ENCODE measurements at places on chromosomes 16 and 17.

- no peak for DNase-seq
Measured at GRCh38 chr16:68370581-68371275, 59.9 kb downstream of the PRMT7 start.

- no peak for DNase-seq
Measured at GRCh38 chr16:55530316-55530856, 21.5 kb downstream of the LPCAT2 start.

GRCh38 chr16:74511961-74512360 lies 90.7 kb upstream of the CLEC18B start:
- no peak for DNase-seq

DNA sequence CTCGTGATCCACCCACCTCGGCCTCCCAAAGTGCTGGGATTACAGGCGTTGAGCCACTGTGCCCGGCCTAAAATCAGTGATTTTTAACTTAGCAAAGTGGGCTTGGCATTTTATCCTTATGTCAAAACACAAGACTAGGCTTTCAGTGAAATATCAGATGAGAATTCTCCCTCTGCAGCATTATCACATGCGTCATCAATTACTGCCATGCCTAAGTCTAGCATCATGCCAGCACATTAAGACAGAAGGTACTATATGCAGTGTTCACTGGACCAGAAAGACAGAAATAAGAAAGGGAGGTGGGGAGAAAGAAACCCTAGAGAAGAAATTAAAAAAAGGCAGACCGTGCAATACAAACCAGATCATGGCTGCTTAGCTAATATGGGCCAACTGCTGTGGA lies 29.8 kb downstream of the GPATCH8 start:
- DNase-seq: no peak

GRCh38 chr17:31467502-31468256 lies 76.2 kb downstream of the RAB11FIP4 start:
- no peak for DNase-seq

DNA sequence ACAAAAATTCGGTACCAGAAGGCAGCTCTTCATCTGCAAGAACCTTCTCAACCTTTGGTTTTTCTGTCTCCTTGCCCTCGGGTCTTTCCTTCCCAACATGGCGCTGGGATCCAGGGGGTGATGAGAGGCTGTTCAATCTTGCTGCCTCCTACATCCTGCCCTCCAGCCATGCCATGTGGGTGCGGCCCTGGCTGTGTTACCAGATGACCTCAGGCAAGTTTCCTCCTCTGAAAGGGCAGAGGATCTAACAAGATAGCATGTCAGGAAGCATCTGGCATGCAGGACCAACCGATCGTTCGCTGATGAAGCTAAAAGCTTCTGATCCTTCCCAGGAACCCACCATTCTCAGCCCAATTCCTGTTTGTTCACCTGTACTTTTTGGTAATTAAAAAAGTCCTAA lies 36.8 kb upstream of the BCAR1 start:
- no peak for DNase-seq

DNA sequence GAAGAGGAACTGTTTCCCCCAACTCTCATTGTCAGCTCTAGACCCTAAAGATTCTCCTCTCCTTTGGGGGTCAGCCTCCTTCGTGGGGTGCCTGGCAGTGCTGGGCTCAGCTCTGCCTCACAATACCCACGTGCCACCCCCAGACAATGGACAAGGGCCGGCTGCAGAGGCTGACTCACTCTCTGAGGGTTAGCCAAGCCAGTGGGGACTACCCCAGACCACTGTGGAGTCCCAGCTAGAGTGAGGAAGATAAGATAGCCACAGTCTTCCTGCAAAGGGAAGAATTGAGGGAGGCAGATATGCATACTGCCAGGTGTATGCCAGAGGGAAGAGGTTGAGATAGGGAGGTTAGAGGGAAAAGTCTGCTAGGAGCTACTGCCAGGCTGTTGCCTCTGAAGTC lies 13.5 kb upstream of the MTMR4 start:
- no peak for DNase-seq

DNA sequence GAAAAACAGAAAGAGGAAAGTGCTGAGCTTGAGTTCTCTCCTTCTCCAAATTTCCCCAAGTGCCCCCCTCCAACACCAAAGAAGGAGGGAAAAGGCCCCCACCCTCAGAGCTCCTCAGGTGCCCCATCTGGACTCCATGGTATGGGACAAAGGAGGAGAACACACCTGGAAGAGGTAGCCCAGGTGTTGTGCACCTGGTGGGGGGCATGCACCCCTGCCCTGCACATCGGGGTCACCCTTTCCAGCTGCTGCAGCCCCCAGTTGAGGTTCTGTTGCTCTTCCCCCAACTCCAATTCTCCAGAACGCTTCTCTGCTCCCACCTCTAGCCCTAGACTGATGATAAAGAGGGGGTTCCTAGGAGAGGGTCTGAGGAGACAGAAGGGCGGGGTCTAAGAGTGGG lies 3.0 kb upstream of the COL1A1 start:
- no peak for DNase-seq

DNA sequence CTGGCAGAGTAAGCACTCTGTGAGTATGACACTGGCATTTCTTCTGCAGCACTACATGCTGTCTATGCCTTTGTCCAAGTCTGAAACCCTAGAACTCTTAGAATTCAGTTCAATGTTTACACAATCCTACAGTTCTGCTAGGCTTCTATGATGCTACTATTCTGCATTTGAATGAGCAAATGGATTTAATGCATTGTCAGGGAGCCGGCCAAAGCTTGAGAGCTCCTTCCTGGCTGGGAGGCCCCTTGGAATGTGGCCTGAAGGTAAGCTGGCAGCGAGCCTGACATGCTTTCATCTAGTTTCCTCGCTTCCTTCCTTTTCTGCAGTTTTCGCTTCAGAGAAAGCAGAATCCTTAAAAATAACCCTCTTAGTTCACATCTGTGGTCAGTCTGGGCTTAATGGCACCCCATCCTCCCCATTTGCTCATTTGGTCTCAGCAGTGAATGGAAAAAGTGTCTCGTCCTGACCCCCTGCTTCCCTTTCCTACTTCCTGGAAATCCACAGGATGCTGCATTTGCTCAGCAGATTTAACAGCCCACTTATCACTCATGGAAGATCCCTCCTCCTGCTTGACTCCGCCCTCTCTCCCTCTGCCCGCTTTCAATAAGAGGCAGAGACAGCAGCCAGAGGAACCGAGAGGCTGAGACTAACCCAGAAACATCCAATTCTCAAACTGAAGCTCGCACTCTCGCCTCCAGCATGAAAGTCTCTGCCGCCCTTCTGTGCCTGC lies at the start of gene CCL2:
CCL2 (plus strand) TSS at position 635 of the 730 bp plus-strand sequence; CDS start at position 700, 65 bp downstream.
- DNase-seq: no peak

DNA sequence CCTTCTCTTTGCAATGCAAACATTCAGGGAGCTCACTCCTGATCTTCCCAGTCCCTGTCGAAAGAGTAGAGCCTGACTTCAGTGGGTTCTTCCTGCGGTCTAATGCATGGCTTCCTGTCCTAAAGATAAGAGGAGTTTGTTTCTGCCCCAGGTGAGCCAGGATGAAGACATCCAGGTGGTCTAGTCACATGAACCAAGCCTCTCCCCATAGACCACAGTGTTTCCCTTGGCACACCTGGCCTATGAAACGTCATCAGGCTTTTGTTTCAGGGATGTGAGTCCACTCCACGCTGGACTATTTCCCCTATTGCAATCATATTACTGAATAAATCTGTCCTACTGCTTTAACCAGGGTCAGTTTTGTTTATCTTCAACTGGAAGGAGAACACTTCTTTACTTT lies 21.1 kb downstream of the CES1 start:
- no peak for DNase-seq

GRCh38 chr16:64278196-64278595 lies 843.7 kb downstream of the CDH11 start:
- no peak for DNase-seq

GRCh38 chr17:77901481-77901880 lies 57.0 kb upstream of the TNRC6C start:
- DNase-seq: no peak

GRCh38 chr17:4850246-4850645 lies 17.1 kb downstream of the MINK1 start:
- DNase-seq: no peak

DNA sequence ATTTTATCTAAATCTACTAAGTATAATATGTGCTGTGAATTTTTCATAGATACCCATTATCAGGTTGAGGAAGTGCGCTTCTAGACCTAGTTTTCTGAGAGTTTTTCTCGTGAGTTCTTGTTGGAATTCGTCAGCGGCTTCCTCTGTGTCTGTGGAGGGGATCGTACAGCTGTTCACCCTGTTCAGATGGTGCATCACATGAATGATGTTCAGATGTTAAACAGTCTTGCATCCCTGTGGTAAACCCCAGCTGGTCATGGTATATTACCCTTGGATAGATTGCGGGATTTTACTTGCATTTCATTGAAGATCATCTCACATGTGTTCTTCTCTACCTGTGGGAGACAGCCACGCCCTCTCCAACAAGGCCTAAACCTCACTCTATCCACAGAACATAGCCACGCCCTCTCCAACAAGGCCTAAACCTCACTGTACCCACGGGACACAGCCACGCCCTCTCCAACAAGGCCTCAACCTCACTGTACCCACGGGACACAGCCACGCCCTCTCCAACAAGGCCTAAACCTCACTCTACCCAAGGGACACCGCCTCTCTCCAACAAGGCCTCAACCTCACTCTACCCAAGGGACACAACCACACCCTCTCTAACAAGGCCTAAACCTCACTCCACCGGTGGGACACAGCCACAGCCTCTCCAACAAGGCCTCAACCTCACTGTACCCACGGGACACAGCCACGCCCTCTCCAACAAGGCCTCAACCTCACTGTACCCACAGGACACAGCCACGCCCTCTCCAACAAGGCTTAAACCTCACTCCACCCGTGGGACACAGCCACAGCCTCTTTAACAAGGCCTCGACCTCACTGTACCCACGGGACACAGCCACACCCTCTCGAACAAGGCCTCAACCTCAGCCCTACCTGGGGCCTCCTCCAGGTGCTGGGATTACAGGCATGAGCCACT lies 180.2 kb upstream of the CHMP6 start:
- DNase-seq: no peak

DNA sequence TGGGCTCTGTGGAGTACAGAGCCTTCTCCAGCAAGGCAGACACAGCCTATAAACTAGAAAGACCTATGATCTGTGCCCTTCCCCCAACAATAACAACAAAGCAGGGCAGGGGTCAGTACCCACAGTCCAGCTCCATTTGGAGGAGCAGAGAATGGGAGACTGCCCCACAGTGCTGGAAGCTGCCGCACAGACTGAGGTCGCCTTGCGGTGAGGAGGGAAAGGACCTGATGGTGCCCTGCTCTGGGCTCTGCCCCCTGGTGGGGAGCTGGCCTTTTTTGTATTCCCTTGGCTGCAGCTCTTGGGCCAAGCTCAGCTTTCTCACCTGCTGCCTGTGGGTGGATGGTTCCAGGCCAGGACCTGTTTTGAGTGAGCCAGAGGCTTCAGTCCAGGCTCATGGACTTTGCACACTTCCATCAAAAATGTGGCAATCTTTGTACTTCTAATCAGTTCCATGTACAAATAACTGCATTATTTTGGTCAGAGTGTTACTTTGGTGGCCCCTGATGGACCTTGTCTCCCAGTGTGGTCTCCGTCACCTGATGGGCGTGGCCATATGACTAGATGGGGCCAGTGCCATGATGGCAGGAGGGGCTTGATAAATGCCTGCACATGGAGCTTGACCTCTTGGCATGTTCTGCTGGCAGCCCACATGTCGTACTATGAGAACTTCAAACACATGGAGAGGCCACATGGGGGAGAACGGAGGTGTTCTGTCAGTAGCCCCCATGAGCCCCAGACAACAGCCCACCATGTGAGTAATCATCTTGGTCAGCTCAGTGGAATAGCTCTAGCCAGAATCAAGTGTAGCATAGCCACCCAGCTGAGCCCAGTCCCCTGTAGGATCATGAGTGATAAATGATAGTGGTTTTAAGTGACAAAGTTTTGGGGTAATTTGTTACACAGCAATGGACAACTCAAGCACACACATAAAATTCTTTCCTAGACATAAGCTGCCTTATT lies 24.2 kb downstream of the B9D1 start:
- peak; percentile 85 for DNase-seq

GRCh38 chr16:78375055-78375679 lies 275.7 kb downstream of the WWOX start:
- no peak for DNase-seq

GRCh38 chr17:73284906-73285602 lies 23.4 kb upstream of the CPSF4L start:
- DNase-seq: no peak

- DNase-seq: no peak
Measured at GRCh38 chr16:48834576-48834975, 224.6 kb upstream of the N4BP1 start.

- no peak for DNase-seq
Measured at GRCh38 chr16:5891296-5891695, 793.7 kb upstream of the EEF2KMT start.

DNA sequence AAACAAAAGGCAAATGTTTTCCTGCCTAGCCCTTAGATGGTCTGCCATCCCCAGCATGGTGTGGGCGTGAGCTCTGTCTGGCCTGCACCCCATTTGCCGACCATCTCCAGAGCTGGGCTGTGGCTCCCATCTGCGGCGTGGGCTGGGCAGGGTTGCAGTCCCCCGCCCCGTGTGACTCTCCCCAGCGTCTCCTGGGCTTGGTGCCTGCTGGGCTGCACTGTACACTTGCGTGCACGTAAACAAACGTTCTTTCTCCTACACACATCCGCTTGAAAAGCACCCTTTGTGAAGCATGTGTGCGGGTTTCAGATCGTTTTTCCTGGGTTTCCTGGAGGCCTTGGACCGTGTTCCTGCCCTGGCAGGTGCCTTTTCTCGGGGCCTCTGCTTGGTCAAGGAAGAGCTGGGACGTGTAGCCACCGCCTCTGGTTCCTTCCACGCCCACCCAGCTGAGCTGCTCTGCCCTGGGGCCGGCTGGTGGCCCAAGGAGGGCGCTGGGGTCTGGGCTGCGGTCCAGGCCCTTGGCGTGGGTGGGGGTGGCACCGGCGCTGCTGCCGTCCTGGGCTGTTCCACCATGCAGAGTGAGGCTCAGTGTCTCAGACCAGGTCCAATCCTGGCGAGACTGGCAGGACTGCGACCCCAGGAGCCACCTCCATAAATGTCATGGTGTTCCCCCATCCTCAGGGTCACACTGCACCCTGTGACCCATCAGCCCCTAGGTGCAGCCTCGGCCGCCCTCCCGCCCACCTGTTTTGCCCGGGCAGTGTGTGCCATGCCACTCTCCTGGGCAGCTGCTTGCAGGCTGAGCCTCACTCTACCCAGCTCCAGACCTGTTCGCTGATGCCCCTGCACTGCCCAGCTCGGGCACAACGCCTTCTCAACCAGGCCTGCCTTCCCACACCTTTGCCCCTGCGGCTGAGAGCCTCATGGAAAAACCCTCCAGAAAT lies 9.9 kb upstream of the BAIAP3 start:
- DNase-seq: no peak

GRCh38 chr16:29987371-29988085 lies 7.9 kb downstream of the HIRIP3 start:
- no peak for DNase-seq

GRCh38 chr16:21302898-21303528 lies 24.9 kb upstream of the CRYM start:
- peak; percentile 47 for DNase-seq

- DNase-seq: no peak
Measured at GRCh38 chr17:29054835-29055234, 11.9 kb downstream of the PIPOX start.
